ENCODE measurements at places on chromosomes 12 and 14. TPM values are rescaled to one million over a fixed set of nuclear protein-coding genes. Genes with fewer than 3 reads are reported as not detected.

The MANSC1 gene
- total RNA-seq: 3.1 TPM

The NGB gene
- not detected for total RNA-seq

The REC8 gene
- total RNA-seq: 4.3 TPM

The HECTD1 gene
- 59.0 TPM for total RNA-seq

The PAPLN gene
- 5.5 TPM for total RNA-seq

The UTP20 gene
- total RNA-seq: 14.8 TPM

The GLI1 gene
- total RNA-seq: 6.6 TPM

The KRT6B gene
- not detected for total RNA-seq

The OXA1L gene
- total RNA-seq: 154 TPM

The FBLN5 gene
- 5.7 TPM for total RNA-seq

The TFCP2 gene
- total RNA-seq: 18.9 TPM

The KLRG1 gene
- 0.94 TPM for total RNA-seq

The RNASE7 gene
- not detected for total RNA-seq

The VEZT gene
- total RNA-seq: 74.3 TPM

The SLC8A3 gene
- not detected for total RNA-seq

The CLEC4D gene
- total RNA-seq: not detected

The ZC2HC1C gene
- total RNA-seq: 4.1 TPM

The CYP46A1 gene
- total RNA-seq: 0.25 TPM

The TAPBPL gene
- 3.5 TPM for total RNA-seq

The CLEC9A gene
- not detected for total RNA-seq

The CCDC38 gene
- total RNA-seq: 0.08 TPM

The FAM181A gene
- total RNA-seq: not detected

Data from A549 treated with Mapracorat at 1 μM for 4 hours (cell line).